Activated CD4-positive, alpha-beta T cell treated with anti-CD3 and anti-CD28 coated beads, Interleukin-2, amount 50 U/mL, for 24 hours (primary cell): ENCODE measurements at places on chromosomes 2 and 18.
A peak's percentile ranks its signal among the peaks of the same experiment; 100 is the strongest.

- no peak for DNase-seq
These were observed 54.3 kb downstream of the NEB start for GRCh38 chr2:151679994-151680393.

DNA sequence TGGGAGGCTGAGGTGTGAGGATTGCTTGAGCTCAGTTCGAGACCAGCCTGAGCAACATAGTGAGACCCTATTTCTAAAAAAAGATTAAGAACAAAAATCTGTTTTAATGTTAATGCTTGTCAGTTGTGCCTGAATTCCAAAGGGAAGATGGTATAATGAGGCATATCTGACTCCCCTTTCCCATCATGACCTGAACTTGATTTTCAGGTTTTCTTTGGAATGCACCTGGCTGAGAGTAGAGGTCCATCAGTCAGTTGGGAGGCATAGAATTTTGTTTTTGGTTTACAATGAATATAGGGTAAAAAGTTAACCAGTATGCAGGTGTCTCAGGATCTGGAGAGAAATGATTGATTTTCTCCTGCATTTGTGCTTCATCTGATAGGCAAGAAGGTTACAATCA, 20.4 kb downstream of the RPIA start:
- no peak for DNase-seq

DNA sequence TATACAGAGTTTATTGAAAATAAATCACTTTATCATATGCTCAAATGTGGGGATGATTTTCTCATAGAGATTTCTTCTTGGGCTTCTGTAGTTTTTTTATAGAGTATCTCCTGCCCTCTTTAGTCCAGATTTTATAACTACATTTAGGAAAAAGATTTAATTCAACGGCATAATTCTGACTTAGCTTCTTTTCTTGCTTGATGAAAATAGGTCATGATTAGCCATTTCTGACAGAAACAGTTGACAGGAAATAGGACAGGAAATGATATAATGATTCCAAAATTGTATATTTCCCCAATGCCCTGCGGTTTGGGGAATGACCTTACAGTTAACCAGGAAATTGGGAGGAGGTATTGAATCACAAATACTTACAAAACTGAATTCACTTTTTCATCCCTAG, 1531.9 kb upstream of the ACVR2A start:
- DNase-seq, result no peak

GRCh38 chr2:190755772-190756415, 107.0 kb downstream of the NAB1 start:
- no peak for DNase-seq

DNA sequence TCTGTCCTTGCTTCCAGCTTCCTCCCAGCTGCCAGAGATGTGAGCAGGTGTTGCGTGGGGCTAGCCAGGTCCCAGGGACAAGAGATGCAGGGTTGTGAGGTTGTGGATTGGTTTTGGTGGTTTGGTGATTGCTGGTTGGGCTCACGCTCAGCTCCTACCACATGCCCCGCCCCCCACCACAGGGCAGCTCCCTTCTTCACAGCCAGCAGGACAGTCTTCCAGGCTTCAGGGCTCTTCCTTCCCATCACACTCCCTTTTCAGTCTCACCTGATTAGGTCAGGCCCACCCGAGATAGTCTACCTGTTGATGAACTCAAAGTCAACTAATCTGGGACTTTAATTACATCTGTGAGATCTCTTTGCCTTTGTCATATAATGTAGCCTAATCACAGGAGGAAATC, 52.0 kb upstream of the GLI2 start:
- no peak for DNase-seq

DNA sequence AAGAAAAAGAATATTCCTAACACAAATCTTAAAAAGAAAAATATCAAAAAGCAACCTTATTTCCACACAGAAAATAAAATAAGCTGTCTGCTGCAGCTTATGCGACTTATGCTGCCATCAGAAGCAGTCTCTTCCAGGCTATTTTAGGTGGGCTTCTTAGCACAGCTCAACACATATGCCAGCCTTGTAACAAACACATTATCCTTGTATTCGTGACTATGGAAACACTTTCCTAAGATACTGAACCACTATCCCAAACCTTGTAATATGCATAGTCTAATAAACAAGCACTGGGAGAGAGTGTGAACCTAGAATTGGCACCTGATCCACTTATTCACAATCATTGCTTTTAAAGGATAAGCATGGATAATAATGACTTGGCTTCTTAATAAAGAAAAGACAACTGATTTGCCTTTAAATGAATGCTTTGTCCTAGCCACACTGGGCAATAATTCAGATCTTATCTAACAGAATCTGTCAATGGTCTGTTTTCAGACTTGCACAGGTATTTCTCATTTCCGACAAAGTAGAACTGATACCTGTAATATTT, 40.0 kb upstream of the RNU4ATAC start:
- DNase-seq, result no peak

DNA sequence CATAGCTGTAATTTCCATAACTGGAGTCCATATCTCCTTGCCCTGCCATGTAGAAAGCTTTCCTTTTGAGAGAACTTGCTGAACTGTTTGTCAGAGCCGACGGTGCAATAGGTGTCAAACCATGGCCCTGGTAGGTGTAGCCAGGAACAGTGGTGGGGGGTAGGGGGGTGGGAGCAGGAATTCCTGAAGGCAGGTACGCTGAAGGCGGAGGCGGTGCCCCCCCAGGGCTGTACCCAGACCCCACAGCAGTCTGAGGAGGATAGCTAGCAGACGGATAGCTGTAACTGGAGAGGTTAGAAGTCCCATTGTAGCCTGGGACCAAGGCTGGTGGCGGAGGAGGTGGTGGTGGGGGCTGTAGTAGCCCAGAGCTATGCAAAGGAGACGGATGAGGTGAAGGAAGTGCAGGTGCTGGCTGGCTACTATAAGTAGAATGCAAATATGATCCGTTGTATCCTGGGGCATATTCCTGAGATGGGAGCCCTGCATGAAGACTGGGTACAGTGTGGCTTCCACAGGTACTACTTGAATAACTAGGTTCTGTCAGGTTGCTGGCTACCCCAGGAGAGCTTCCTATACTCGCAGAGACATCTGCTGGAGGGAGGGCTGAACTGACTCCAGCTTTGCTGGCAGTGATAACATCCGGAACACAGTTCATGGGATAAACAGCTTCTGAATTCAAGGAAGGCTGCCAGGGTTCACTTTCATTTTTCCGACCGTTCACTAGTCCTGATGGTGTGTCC, 124.8 kb downstream of the FIGN start:
- no peak for DNase-seq

GRCh38 chr2:12313445-12314126, 403.1 kb upstream of the TRIB2 start:
- no peak for DNase-seq

- no peak for DNase-seq
These were observed 1.5 kb downstream of the GDF7 start for GRCh38 chr2:20668451-20668850.

DNA sequence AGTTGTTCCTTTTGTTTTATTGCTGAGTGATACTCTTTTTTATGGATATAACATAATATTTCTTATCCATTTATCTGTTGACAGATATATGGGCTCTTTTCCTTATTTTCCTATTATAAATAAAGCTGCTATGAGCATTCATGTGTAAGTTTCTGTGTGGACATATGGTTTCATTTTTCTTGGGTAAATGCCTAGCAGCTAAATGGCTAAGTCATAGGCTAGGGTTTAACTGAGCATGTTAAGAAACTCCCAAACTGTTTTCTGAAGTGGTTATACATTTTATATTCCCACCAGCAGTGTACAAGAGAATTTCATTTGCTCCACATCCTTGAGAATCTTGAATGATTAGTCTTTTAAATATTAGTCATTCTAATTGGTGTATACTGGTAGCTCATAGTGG, 786.6 kb upstream of the CDH2 start:
- no peak for DNase-seq

DNA sequence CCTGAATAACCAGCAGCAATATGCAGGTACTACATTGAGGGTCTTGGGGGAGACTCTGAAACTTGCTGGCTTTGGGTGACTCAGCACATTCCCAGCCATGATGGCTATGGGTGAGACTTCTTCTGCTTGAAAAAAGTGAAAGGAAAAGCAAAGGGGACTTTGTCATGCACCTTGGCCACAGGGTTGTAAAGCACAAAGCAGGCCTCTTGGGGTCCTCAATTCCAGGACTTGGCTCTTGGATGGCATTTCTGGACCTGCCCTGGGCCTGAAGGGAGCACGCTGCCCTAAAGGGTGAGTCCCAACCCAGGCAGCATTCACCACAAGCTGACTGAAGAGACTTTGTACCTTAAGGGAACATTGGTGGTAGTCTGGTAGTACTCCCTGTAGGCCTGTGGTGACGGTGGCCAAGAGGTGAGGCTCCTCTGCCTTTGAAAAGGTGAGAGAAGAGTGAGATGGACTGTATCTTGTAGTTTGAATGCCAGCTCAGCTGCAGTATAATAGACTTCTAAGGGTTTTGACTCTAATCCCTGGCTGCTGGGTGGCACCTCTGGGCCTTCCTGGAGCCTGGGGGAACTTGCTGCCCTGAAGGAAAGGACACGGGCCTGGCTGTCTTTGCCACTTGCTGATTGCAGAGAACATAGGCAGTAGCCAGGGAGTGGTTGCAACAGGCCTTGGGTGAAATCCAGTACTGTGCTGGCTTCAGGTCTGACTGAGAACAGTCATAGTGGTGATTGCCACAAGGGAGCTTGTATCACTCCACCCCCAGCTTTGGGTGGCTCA, 36.5 kb upstream of the CYTIP start:
- peak; percentile 27 for DNase-seq

GRCh38 chr2:122433123-122433754, 677.8 kb downstream of the TSN start:
- DNase-seq, result no peak

GRCh38 chr2:118049140-118049815, 35.4 kb upstream of the CCDC93 start:
- no peak for DNase-seq

DNA sequence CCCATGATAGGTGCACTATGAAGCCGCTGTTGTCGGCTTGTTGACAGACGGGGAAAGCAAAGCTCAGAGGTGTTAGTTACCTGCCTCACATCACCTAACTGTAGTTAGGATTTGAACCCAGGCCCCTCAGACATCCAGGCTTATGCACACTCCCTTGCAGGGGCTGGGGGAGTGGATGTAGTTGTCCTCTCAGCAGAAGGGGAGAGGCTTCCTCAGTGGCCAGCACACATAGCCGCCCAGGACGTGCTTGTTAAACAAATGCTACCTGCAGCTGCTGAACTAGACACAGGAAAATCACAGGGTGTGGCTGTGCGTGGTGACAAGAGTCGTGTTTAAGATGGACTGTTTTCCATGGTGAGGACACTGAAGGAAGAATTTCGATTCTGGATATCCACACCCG, 39.2 kb downstream of the GREB1 start:
- DNase-seq, result no peak

DNA sequence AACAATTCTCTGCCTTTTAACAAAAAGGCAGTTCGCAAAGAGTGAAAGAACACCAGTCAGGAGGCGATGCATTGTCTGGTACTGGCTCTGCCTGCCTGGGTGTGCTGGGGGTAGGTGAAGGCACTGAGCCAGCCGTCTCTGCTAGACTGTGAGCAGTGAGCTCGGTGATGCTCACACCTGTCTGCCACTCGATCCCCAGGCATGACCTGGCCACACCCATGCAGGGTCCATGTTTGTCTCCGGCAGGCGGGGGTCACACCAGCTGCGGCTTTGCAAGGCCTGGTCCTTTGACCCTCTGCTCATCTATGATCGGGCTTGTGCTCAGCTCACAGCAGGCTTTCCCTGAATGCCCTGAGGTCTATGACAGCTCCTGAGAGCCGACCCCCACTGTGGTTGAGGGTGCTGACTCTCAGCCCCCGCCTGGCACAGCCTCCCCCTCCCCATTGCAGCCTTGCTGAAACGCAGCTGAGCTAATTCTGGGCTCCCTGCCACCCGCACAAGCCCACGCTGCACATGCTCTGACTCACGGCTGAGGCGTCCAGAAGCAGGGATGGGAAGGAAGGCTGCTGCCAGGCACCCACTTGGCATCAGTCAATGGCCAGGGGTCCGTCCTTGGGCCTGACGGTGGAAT, 23.7 kb downstream of the CRACDL start:
- DNase-seq, result no peak

- DNase-seq, result no peak
These were observed 201.5 kb upstream of the PXDN start for GRCh38 chr2:1945819-1946218.

DNA sequence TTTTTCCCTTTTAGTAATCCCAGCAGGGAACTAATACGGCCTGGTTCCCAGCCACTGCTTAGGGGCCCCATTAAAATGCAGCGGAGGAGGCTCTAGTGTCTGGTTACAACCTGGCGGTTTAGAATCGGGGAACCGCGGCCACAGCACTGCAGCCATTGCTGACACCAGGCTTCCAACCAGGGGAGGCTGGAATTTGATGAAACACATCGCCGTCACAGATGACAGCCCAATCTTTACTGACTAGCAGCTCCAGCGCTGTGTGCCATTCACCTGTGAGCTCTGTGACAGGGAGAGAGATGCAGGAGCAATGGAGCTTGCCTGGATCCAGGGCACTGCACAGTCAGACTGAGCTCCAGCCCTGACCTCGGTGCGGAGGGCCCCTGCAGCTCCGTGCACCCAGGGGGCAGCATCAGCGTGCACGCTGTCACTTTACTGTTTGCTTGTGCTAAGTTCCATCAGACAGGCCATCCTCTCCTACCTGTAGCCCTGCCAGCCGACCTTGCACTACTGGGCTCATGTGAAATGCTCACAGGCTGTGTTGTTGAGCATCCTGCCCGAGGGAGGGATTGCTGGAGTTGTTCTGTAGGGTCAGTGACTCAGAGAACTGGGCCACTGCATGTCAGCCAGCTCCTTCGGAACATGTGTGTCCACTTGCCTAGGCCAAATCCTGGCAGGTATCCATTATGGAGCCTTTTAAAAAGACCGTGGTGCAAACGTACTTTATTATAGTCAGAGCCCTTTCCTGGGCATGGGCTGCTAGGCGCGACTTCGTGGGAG, 203.5 kb downstream of the SEPTIN10 start:
- no peak for DNase-seq

- no peak for DNase-seq
These were observed 1723.5 kb upstream of the LRRTM1 start for GRCh38 chr2:82027921-82028615.

- DNase-seq, result no peak
These were observed 110.5 kb upstream of the TACR1 start for GRCh38 chr2:75309596-75310463.

DNA sequence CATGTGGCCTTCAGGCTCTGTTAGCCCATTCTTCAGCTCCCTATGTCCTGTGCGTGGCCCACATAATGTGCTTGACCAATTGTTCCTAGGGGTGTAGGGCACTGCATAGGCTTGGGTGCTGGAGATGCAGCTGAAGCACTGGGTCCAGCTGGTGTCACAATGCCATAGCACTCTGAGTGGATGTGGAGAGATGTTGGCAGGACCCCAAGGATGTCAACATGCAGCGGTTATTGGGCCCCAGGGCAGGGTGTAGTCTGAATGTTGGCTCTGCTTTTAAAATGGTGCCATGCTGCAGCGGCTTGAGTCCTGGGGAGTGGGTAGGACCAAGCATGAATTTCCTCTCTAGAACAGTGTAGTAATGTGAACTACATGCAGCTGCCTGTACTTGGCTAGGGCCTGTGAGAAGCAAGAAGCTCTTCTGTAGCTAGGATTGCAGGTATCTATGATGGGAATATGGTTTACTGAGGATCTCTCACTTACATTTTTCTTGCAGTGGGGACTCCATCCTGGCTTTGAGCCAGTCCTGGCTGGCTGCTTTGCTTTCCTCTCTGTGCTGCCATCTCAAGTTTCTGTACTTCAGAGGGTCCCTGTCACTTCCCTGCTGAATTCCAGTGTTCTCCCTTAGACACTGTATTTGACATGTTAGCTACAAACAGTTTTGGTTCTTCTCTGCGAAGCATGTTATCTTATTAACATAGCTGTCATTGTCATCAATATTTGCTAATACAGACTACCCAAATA, 148.4 kb downstream of the CSRNP3 start:
- no peak for DNase-seq
